Stimulated activated CD8-positive, alpha-beta memory T cell treated with anti-CD3 and anti-CD28 coated beads, Interleukin-12 subunit alpha, Interleukin-12 subunit beta, amount 100 ng/mL, for 1 hour (primary cell): ENCODE measurements at places on chromosomes 13 and 19.
A peak's percentile ranks its signal among the peaks of the same experiment; 100 is the strongest.

GRCh38 chr19:42498169-42498757 is 30.0 kb downstream of the CEACAM1 start:
- DNase-seq, result no peak

GRCh38 chr19:13066933-13067807 is 35.5 kb downstream of the LYL1 start:
- no peak for DNase-seq

GRCh38 chr13:52830946-52831345 is 17.5 kb downstream of the PCDH8 start:
- no peak for DNase-seq

DNA sequence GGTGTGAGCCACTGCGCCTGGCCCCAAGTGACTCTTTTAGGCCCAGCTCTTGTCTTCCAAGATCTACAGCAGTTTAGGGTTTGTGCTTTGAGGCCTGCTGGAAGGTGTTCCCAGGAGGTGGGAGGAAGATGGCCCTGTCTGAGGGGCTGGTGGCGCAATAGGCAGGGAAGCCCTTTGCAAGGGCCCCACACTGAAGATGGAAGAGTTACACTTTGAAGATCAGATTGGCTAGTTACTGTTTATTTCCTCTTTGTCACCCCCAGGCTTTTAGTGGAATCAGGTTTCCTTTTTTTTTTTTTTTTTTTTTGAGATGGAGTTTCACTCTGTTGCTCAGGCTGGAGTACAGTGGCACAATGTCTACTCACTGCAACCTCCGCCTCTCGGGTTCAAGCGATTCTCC is 1.9 kb upstream of the RABAC1 start:
- no peak for DNase-seq

DNA sequence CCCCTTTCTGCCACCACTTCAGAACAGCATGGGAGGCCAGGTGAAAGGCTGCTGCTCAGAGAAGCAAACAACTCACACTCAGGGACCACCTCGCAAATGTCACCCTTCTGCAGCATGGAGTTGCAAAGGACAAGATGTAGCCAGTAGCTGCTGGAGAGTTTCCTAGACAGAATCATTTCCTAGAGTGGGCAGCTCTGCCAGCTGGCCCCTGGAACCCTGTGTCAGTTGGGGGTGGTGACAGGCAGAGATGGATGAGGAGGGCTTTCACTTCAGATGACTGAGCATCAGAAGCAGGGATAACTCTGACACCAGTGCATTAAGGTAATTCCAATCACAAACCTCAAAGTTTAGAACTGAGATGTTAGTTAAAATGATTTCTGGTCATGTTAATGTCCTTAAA is 34.4 kb upstream of the EPHX3 start:
- DNase-seq, result no peak

DNA sequence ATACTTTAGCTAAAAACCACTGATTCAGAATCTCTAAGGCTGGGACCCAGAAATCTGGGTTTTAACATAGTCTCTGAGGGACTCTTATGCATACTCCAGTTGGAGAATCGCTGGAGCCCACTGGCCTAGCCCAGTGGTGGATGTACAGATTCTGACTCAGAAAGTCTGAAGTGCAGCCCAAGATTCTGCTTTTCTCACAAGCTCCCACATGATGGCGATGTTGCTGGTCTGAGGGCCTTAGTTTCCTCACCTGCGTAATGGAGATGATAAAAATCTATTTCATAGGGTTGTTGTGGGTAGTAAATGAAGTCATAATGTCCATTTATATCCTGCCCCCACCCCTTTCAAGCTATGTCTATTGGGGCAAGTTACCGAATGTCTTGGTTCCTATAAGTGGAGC is 7.7 kb upstream of the CDADC1 start:
- no peak for DNase-seq

DNA sequence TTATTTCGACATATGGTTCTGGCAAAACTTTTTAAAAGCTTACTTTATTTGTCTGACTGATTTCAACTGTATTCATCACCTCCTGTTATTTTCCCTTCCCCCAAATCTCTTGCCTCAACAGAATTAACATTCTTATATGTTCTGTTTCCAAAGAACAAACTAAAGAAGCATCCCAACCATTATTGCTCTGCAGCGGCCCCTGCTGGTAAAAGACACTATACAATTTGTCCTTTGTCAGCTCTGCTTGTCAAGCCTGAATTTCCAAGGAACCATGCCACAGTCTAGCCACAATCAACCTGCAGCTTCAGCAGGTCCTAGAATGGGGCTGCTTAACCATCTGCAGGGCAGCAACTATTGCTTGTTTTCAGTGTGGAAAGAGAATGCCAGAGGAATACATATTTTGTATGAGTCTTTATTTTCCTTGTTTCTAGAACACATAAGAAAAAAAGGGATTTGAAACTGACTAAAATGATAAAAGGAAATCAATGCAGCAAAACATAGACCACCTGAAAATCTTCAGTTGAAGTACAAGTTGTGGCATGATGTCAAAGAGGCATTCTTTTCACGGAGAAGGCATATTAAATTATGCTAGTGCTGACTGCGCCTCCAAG is 845.3 kb downstream of the DIAPH3 start:
- DNase-seq, result peak; percentile 14

DNA sequence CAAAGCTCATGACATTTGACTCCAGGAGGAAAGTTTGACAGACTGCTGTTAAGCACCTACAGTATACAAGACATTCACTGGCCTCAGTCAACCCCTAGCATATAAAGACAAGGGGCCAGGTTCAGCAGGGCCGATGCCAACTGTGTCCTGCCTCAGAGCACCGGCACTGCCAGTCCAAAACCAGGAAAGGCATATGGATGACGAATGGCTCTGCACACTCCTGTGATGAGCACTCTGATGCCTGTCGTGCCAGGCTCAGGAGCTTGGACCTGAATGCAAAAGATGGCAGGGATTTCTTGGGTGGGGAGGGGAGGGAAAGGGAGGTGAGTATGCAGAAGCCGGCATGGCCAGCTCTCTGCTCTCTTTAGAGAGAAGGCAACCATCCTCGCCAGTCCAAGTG is 38.9 kb downstream of the COL4A1 start:
- DNase-seq, result no peak

- DNase-seq, result no peak
These were observed 628.8 kb downstream of the SLITRK6 start for GRCh38 chr13:85170372-85170771.

GRCh38 chr13:68523838-68524424 is 1293.8 kb upstream of the PCDH9 start:
- no peak for DNase-seq

DNA sequence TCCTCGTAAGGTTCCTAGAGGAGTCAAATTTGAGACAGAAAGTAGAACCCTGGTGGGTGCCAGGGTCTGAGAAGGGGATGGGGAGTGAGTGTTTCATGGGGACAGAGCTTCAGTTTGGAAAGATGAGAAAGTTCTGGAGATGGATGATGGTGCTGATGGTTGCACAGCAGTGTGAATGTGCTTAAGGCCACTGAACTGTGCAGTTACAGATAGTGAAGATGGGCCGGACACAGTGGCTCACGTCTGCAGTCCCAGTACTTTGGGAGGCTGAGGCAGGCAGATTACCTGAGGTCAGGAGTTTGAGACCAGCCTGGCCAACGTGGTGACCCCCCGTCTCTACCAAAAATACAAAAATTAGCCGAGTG is 917 bp downstream of the SPC24 start:
- no peak for DNase-seq

- DNase-seq, result no peak
These were observed 33.3 kb downstream of the TIMM13 start for GRCh38 chr19:2394054-2394441.

- no peak for DNase-seq
These were observed 17.1 kb downstream of the CLN5 start for GRCh38 chr13:77009011-77009410.

DNA sequence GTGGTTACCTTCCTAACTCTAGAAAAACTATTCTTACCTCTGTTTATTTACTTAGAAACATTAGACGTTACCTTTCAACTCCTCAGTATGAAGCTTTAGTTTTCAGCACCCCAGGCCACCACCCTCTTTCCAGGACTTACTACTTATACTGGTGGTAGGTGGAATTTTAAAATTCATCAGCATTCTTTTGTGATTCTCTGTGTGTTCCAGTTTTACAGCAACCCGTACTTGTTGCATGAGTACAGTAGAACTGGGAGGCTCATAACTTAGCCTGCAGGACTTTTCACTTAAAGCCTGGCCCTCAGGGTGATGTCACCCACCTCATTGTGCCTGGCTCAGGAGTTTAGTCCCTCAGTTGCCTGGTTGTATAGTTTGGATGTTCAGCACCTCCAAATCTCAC is 49.4 kb upstream of the ALOX5AP start:
- DNase-seq, result no peak

DNA sequence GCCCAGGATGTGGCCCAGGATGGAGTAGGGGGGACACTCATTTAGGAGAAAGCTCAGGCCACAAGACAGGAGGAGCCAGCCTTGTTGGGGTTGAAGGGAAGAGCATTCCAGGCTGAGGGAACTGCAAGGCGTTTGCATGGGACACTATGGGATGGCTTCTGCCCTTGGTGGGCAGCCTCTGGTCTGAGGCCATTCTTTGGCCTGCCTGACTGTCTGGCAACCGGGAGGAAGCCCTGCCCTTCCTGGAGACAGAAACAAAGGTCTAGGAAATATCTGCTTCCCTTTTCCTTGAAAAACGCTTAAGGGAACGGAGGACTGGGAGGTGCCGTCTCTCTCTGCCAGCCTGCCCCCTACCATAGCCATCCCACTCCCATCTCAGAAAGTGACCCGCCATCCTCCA is 2.8 kb upstream of the ICAM1 start:
- no peak for DNase-seq

DNA sequence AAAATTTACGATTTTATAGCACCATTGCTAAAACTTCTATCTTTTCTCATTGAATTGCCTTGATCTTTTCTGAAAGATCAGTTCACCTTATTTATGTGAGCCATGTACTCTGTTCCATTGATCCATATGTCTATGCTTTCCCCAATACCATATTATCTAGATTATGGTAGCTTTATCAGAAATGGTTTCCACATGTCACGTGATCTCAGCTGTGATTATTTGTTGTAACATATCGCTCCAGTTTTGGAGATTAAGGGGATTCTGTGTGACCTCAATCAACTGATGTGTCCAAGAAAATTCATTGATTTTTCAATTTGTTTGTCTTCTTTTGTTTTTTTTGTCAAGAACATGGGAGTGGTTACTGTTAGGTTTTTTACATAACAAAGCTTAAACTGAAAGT is 1114.5 kb upstream of the ATXN8OS start:
- no peak for DNase-seq

DNA sequence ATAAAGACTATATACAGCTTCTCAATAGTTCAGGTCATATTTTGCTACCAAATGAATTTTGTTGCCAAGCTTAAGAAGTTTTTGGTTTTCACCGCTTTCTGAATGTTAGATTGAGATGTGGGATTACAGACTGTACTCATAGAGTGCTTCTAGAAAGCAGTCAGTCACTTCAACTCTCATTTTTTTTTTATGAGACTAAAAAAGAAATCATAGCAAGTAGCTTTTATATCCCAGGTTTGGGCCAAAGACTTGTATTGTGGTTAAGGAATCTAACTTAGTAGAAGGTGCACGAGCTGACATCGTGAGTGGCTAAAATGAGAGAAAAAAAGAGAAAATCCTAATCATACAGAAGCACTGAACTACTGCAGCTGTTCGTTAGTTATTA is 2.2 kb upstream of the USPL1 start:
- DNase-seq, result no peak

DNA sequence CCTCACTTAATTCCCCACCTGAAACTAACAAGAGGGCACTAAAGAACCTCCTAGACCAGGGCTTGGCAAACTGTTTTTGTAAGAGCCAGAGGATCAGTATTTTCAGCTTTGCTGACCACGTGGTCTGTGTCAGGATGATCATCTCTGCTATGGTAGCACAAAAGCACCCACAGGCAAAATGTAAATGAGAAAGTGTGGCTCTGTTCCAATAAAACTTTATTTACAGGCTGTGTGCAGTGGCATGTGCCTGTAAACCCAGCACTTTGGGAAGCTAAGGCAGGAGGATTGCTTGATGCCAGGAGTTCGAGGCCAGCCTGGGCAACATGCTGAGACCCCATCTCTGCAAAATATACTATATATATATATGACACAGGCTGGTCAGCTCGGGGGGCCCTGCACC is 31.2 kb downstream of the DNMT1 start:
- no peak for DNase-seq

GRCh38 chr19:17718550-17718946 is 732 bp upstream of the MAP1S start:
- DNase-seq, result no peak

GRCh38 chr19:7674010-7675005 is 2.6 kb upstream of the MCEMP1 start:
- DNase-seq, result no peak

DNA sequence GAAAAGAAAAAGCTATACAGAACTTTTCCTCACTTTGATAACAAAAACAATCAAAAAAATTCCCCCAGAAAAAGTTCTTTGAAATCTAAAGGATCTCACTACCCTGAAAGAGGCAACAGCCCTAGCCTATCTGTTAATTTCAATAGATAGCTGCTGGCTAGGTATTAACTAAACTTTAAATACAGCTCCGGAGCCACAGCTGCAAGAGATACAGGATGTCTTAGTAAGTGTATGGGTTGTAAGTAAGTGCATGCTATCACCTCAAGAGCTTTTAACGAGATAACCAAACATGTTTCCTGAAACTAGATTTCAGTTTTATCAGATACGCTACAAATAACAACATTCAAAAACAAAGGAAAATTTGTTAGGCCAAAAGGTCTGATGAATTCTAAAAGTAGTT is 148.4 kb downstream of the KLF12 start:
- no peak for DNase-seq

DNA sequence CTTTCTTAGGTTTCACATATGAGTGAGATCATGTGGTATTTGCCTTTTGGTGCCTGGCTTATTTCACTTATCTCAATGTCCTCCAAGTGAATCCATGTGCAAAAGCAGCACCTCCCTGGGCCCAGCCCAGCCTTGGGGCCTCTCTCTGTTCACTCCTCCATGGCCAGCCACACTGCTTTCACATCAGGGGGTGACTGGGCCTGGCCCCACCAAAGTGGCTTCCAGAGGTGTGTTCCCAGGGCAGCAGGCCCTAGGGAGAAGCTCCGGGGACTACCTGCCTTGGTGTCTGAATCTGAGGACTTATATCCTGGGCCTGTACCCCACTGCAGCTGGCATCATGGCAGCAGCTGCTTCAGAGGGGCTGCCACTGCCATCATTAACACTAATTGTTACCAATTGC is 829.9 kb upstream of the SLITRK5 start:
- DNase-seq, result no peak

DNA sequence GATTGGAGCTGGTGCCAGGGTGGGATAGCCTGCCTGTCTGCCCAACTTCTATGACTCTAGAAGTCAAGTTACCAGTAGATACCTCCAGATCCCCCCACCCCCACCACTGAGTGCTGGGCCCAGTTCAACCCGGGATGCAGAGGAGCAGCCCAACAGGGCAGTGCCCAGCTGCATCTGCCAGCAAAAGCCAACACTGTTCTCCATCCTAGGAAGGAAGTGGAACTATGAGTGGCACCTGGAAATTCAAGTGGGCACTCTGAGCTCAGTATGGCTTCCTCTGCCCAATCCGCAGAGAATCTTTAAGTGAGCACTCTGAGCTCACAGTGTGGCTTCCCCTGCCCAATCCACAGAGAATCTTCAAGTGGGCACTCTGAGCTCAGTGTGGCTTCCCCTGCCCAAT is 14.2 kb downstream of the TUBGCP3 start:
- no peak for DNase-seq

- DNase-seq, result no peak
These were observed 5.4 kb downstream of the KANK2 start for GRCh38 chr19:11191934-11192333.

GRCh38 chr19:29540114-29540513 is 14.3 kb downstream of the VSTM2B start:
- no peak for DNase-seq
